ENCODE measurements at places on chromosomes 11 and 22. TPM values are rescaled to one million over a fixed set of nuclear protein-coding genes. Genes with fewer than 3 reads are reported as not detected.

- no peak for DNase-seq
These were observed 33.0 kb downstream of the TPST2 start for GRCh38 chr22:26556904-26557303.

GRCh38 chr22:50218153-50218995, 17.6 kb downstream of the SELENOO start:
- DNase-seq: no peak

- DNase-seq: no peak
These were observed 24.2 kb upstream of the TMEM123 start for GRCh38 chr11:102476812-102477211.

- no peak for DNase-seq
These were observed 650 bp downstream of the PPM1F start for GRCh38 chr22:21951931-21952465.

DNA sequence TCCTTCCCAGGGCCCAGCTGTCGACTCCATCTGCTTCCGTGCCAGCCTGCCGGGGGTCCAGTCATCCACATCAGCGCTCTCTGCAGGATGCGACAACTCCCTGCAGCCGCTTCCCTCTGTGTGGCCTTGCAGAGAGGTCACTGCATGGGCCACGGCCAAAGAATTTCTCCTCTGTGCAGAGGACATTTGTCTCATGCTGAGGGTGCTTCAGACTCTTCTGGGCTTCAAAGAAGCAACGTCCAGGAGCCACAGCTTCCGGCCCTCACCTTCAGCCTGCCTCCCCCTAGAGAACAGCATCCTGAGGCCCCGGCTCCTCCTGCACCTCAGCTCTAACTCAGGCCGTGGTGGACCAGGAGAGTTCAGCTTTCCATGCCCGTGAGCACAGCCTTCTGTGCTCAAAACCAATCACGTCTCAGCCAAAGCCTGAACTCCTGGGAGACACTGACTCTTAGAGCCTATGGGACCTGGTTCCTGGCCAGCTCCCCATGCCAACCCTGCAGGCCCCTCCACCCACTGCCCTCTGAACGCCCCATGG, 258.9 kb downstream of the BRD1 start:
- DNase-seq: no peak

DNA sequence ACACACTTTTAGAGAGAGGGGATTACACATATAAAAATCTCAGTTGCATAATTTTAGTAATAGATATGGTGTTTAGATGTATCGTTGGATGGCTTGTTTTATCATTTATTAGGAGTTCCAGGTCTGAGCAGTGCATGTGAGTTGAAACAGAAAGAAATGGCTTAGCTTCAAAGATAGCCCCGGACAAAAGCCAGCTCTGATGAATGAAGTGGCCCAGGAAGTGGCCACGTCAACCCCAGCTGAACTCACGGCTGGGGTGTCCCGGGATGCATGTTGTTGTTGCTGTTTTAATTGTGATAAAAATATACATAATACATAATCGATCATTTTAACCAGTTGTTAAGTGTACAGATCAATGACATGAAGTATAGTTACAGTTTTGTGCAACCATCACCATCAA, 1513.6 kb downstream of the BRD1 start:
- DNase-seq: no peak

DNA sequence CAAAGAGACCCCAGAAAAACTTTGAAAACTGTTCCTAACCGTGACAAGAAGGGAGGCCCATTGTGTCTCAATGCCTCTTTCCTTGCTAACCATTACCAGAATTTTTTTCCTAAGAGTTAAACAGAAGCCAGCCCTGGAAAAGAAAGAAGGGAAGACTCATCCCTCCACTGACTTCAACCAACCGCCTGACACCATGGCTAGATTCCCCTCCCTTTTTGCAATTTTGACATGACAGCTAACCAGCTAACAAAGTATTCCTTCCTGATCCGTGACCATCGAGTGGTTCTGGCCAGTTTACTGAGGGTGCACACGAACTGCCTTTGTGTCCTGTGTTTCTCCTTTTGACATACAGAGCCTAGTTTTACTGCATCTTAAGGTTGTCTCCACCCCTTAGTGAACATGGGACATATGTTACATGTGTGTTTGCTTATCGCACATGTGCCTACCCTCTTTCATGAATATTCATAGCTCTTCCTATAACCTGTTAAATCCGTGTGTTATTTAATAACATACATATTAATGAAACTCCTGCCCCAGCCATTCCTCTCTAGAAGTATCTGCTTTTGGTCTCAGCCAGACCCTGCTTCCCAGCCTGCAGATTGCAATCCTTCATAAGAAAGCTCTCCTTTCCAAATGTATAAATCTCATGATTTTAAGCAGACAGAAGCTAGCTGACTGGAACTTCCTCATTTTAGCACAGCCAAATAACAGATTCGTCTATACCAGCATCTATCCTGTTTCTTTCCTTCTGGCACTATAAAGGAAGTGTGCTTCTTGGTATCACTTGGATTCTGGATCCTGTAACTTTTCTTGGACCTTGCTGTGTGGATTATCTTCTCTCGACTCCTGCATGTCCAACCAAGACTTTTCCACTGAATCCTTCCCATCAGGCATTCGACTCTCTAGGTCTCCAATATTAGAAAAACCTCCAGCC, 37.8 kb downstream of the RASSF10 start:
- no peak for DNase-seq

DNA sequence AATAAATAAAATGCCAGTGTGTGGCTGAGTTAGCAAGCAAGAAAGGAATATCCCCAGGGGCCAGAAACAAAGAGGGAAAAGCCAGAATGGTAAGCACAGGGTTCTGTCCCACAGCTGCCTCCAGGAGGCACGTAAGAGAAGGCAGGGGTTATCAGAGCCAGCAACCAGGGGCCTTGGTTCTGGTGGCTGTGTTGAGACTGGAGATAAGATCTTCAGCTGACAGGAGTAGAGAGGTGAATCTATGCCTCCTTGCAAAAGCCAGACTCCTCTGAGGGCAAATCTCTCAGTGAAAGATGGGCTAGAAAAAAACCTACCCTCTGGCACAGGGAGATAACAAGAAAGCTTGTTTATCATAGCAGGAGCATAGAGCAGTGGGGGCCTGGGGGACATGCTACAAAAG, 29.8 kb upstream of the NFAM1 start:
- DNase-seq: no peak

DNA sequence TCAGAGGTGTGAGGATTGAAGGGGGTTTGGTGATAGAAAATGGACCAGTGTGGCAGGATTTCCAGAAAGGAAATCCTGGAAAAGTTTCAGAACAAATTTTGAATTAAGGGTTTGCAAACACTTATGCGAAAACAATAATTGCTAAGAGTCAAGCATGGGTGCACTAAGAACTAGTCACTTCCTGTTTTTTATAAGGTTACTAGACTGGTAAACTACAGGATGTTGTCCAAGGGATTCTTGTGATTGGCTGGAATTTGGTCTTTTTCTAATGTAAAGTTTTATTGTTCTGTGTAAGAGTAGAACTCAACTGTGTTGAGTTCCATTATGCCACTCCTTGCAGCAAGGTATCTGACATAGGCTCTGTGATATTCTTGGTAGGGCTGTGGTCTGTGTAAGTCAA, 54.1 kb downstream of the LIF start:
- no peak for DNase-seq

DNA sequence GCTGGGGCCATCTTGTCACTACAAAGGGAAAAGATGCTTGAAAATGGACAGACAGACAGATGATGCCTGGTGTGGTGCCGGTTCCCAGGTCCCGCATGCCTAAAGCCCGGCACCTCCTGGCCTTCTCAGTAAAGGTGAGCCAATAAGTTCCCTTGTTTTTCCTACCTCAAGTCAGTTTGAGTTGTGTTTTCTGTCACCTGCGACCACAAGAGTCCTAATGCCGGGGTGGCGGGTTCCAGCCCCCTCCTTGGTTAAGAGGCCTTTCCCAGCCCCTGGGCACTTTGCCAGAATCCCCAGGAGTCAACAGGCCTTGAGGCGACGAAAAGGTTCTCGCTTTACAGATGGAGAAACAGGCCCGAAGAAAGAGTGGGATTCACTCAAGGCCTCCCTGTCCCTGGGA, 9.0 kb downstream of the FGF19 start:
- DNase-seq: no peak

Gene MRPL40
- polyA plus RNA-seq: 50.0 TPM

Gene GPHA2
- polyA plus RNA-seq: 3.5 TPM

Gene MOV10L1
- 0.53 TPM for polyA plus RNA-seq

Gene CNTN5
- 21.2 TPM for polyA plus RNA-seq

Gene MTFP1
- polyA plus RNA-seq: 7.4 TPM

Gene RCN1
- polyA plus RNA-seq: 215 TPM
